Kidney epithelial cell (primary cell): ENCODE measurements at places on chromosomes 7 and 10.
A peak's percentile ranks its signal among the peaks of the same experiment; 100 is the strongest.

GRCh38 chr10:103428989-103429643, 23.1 kb downstream of the CALHM2 start:
- no peak for DNase-seq

DNA sequence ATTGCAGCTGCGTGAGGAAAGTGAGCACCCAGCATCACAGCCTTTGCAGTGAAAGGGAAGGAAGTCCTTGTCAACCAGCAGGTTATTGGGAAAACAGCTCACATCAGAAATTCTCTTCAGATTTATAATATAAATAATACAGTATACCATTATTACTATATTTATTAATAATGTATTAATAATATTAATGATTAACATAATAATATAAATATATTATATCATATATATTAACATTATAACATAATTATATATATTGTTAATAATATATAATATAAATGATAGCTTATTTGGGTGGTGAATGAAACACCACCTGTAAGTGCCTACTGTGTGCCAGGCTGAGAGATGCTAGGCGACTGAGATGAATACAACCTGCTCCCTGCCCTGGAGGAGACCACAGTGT, 423.0 kb downstream of the TCERG1L start:
- DNase-seq: no peak

DNA sequence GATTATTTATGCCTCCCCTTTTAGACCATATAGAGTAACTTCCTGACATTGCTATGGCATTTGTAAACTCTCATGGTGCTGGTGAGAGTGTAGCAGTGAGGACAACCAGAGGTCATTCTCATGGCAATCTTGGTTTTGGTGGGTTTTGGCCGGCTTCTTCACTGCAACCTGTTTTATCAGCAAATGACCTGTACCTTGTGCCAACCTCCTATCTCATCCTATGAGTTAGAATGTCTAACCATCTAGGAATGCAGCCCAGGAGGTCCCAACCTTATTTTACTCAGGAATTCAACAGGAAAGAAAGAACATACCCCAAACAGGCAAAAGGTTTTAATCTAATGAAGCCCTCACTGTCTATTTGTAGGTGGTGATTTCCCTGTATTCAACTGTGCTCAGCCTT, 205.4 kb upstream of the YAE1 start:
- DNase-seq: no peak

- no peak for DNase-seq
These were observed 32.6 kb upstream of the ORC5 start for GRCh38 chr7:104240401-104240800.

- peak; percentile 49 for DNase-seq
These were observed 11.4 kb upstream of the EBLN1 start for GRCh38 chr10:22228943-22229801.

DNA sequence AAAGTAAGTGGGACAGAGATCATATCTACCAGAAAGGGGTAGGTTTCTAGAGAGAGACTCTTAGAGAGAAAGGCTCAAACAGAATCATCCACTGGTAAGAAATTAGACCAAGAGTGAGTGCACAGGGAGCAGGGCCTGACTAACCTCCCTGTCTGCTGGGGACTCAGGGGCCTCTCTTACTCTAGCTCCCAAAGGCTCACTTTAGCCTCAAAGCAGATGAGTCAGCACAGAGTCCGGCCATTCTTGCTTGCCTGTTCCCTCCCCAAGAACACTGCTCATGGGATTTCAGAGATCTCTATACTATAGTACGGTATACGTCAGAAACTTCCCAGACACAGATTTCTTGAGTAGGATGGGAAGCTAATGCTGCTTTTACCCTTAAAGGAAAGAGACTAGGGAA, 32.7 kb downstream of the RBM28 start:
- no peak for DNase-seq

DNA sequence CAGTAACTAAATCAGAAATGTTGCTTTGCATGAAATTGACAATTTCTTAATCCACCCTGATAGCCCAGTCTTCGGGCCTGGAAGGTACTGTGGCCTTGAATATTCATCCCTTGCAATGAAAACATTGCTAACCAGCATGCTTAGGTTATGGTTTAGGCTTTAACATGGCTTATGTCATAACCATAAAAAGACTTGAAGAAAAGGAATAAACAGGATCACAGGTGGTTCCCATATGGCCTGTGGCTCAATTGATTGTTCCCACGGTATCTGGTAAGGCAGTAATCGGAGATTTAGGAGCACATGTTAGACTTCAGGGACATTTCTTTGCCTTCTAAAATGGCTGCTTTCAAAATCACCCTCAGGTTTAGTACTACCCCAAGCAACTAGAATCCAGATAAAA, 139.5 kb downstream of the ST7 start:
- DNase-seq: no peak

DNA sequence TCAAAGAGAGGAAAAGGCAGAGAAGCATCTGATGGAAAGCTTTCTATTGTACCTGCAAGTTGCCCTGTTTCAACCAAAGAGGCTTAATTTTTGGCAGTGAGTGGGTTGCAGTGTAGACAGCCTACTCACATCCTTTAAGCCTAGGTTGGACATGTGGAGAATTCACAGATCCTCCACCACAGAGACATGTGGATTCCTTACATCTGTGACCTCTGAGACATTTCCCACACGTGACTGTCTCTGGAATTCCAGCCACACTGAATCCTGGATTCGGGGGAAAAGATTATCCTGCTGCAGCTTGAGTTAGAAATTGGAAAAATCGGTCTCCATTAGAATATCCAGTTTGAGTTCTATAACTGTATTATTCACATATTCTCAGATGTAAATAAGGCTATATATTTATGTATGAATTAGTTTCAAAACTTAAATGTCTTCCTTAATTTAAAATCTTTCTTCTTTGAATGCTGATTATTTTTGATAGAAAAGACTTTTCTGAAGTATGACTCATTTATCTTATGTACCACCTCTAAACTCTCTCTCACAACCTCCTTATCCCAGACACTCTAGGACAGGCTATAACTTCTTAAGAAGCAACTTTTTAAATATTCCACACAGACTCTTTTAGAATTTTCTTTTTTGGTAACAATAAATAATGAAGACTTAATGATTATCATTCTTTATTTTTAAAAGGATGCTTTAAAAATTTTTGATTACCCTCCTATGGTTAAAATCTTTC, 123.3 kb downstream of the TWIST1 start:
- no peak for DNase-seq

DNA sequence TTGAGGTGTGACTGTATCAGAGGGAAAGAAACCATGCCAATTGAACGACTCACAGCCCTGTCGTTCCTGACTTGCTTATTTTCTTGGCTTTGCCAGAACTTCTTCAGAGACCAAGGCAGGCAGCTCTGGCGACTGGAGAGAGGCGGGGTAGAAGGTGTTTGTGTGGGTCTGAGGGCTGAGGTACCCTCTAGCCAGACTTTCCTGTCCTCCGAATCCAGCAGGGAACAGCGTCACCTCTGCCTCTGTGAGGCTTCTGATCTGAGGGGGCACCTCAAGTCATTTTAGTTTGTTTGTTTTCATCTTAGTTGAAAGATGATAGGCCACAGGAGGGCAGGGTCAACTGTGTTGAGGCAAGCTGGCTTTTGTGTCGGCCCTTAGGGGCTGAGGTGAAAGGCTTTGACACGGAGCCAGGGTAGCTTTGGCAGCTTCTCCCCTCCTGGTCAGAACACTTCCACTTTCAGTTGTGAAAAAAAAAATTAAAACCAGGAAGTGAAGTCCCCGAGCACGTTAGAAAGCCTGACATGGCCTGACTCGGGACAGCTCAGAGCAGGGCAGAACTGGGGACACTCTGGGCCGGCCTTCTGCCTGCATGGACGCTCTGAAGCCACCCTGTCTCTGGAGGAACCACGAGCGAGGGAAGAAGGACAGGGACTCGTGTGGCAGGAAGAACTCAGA, 1.9 kb downstream of the ACSL5 start:
- no peak for DNase-seq

DNA sequence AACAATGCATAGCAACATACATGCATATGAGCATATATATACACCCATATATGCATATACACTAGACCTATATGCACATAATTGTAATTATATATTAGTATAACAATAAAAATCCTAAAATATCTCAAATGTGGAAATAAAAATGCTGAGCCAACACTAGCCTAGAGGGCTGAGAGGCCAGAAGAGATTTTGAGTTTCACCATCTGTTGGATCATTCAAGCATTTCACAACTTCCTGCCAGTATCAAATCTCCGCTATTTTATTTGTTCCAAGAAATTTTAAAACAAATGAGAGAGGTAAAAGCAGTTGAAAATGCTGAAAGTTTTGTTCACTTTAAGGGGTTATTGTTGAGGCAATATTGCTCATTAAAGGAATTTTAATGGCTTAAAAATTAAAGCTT, 187.0 kb downstream of the PCDH15 start:
- no peak for DNase-seq

DNA sequence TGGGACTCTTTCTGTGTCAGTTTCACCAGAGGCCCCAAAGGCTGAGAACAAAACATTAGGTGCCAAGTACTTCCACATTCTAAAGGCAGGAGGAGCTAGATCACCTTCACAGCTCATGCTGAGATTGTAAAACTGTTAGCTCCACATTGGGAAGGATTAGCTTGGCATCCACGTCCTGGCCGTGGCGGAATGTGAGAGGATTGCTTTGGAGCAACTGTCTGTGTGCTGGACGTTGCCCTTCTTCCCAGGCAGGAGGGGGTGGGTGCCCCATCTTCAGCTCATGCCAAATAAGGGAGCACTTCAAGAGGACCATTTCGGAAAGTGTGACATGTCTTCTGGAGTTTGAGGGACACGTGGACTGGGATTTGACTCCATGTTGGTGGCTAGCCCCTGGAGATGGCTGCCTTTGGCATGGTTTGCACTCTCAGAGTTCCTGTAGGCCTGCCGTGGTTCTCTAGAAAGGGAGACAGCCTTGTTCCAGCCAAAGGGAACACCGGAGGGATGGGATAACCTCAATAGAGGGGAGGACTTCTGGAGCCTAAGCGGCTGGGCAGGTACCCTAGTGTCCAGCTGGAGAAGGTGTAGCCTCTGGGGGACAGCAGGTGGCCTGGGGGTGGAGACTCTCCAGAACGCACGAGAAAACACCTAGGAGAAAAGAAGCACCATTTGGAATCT, 19.9 kb upstream of the FMC1 start:
- no peak for DNase-seq

DNA sequence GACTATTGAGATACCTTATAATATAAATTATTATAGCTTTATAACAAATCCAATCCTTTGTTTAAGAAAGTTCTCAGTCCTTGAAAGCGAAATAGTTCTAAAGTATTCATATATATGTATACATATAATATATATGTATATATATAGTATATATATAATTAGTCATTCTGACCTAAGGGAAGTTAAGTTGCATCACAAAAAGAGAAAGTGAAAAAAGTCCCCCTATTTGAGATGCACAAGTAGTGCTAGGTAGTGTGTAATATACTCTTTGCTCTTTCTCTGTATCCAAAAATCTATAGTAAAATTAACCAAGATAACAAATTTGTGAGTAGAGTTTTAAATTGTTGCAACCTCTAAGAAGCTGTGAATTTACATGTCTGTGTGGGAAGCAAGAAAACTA, 13.3 kb upstream of the IFIT1B start:
- no peak for DNase-seq
